ENCODE measurements at places on chromosomes 3 and 15.

DNA sequence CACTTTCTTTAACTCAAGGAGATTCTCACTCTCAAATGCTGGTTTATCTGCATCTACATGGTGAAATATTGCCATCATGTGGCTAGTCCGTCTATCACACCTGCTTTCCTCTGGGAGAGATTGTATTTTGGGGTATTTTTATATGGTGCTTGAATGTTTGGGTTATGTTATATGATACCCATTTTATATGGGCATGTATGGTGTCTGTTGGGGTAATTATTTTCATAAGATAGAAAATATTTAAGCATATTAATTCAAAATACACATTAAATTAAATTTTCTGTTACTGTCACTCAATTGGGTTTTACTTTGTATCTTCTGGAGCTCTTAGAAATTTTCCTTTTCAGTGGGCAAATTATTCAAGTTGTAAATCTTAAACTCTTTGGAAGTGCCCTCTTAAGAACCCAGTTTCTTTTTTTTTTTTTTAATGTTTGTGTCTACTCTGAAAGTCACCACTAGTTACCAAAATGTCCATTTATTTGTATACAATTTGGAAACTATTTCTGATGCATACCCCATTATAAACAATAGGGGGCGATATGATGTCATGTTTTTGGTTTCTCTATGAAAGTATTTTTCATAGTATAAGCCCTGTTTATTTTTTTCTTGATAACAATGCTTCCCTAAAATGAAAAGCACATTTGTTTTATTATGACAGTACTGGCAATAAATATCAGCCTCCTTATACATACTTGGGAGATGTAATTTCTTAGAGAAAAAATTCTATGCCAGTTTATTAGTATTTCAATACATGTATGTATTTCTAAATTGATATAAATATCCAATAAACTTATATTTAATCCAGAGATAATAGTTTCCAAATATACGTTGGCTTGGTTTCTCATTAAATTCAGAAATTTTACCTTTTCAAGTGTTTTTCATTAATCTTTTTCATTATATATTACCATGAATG lies 36.1 kb upstream of the PLSCR5 start:
- H3K27me3 ChIP-seq = no peaks in the 10 kb centered on the region
- H3K4me1 ChIP-seq = no peaks in the 10 kb centered on the region
- no peak overlapping the region for H3K4me3 ChIP-seq
- no peaks in the 10 kb centered on the region for H3K36me3 ChIP-seq
- no peak overlapping the region for H3K27ac ChIP-seq

DNA sequence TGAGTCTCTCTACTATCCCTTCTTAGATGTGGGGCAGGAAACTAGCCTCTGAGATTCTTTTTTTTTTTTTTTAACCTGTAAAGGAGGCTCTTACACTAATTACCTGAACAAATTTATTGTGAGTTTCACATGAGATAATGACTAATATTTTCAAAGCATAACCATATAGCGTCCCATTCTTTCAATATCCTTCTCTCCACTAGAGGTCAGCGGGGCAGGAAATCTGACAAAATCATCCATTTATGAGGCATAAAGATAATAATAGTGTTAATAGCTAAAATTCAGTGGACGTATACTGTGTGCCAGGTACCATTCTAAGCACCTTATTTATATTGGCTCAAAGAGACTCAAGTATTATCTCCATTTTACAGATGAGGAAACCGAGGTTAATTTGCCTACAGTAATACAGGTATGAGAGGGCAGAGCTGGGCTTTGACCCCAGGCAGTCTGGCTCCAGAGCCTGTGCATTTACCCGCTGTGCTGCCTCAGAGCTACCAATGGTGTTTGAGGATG lies 16.3 kb upstream of the SMAD6 start:
- no peak for DNase-seq
- H3K27ac ChIP-seq = no peak overlapping the region

DNA sequence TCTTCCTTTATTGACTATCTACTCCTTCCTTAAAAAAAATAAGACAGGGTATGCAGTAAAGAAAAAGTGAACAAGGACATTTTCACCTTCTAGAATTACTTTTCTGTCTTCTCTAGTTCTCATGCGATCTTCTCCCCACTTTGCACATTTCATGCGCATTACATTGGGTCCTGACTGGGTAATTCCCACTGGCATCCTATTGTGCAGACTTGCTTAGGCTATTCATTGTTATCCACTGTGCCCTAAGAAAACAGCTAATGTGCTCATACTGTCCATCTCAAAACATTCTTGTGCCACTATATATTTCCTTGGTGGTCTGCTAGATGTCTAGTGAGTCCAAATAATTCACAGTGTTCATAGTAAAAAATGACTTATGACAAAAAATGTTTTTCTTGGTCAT lies 447.4 kb upstream of the ROBO1 start:
- H3K36me3 ChIP-seq = no peaks in the 10 kb centered on the region
- H3K27ac ChIP-seq = no peak overlapping the region
- no peaks in the 10 kb centered on the region for H3K27me3 ChIP-seq
- no peaks in the 10 kb centered on the region for H3K4me1 ChIP-seq
- DNase-seq = no peak

DNA sequence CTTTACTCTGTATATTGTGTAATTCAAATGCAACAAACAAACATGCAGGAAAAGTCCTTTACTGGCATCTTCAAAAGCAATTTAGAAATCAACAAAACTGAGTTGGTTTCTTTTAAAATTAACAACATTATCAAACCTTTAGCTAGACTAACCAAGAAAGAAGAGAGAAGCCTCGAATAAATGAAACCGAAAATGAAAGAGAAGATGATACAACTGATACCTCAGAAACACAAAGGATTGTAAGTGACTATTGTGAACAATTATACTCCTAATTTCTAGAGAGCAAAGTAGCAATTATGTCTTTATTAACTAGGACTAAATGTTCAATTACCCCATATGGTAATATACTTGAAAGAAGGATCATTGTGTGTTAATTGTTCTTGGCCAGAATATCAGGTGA lies 49.2 kb upstream of the P3H2 start:
- no peaks in the 10 kb centered on the region for H3K27me3 ChIP-seq
- no peak overlapping the region for H3K4me3 ChIP-seq
- peaks cover 3% of the 10 kb centered on the region for H3K4me1 ChIP-seq
- DNase-seq = no peak
- no peaks in the 10 kb centered on the region for H3K36me3 ChIP-seq

- H3K27me3 ChIP-seq = no peaks in the 10 kb centered on the region
- no peak for DNase-seq
- no peak overlapping the region for H3K27ac ChIP-seq
- H3K4me1 ChIP-seq = no peaks in the 10 kb centered on the region
- H3K36me3 ChIP-seq = no peaks in the 10 kb centered on the region
These were observed 38.8 kb upstream of the BNC1 start for GRCh38 chr15:83323296-83323711.

All from ascending aorta (tissue), 2 donors.